ENCODE measurements at places on chromosomes 11 and 22.

DNA sequence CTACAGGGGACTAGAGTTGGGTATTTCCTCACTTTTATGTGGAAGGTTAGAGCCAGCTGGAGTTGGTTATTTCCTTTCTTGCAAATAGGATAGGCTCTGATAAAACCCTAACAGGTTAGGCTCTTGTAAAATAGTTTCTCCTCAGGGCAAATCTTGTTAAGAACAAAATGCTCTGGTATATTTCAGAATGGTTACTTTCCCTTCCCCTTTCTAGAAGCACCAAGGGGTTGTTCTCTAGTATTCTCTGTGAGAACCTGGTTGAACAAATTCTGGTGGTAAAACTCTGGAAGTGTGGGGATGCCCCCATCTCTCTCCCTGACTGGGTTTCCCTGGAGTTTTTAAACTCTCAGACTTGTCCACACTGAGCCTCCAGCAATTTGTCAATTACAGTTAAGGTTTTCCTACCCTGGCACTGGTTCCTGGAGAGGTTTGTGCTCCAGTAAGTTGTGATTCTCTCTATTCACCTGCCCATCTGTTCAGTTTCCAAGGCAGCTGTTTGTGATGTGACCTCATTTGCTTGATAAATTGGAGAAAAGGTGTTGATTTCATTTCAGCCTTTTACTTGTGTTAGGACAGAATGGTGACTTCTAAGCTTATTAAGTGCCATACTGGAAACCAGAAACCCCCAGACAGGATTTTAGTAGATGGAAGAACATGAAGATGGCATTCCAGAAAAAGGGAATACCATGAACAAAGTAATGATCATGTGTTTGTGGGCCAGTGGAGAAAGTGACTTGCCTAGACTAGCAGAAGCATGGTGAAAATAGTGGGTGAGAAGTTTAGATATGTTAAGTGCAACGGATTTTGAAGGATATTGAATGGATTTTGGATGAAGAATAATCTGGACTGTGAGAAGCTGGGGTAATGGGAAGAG is 64.6 kb downstream of the EXT2 start:
- no peak for DNase-seq

DNA sequence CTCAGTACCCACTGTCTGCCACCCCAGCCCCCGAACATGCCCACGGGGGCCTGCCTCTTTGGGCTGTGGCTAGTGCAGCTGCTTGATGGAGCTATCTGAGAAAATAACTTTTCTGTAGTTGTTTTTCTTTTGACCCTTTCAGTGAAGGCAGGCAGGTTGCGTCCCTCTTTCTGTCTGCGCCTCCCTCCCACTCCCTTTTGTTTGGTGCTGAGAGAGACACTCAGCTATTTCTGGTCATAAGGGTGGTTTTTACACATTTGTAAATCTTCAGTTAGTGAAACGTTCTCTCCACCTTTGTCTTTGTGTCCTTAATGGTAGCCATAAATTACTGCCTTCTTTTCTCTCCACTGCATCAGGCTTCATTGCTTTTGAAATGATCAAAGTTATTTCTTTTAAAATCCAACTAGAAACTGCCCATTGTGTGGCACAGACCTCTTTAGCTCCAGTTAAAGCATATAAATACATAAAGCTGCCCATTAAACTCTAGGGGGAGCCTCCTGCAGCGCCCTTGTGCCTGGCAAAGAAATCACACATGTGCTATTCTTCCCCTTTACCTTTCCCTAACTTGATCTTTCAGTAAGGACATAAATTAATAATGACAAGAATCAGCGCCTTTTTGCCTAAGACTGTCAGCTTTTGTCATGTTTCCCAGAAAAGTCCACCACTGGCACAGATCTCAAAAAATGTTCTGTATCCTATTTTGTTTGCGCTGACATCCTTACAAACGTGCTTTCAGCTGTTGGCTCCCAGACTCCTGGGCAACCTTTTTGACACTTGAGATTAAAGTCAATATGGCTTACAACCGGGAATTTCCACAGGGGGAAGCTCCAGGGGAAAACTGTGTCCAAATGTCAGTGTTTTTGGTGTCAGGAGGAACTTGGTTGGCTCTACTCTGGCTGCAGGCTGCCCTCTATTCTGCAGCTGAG is 1.7 kb upstream of the SCUBE2 start:
- no peak for DNase-seq

- no peak for DNase-seq
Measured at GRCh38 chr11:2815762-2816496, 69.6 kb downstream of the CDKN1C start.

DNA sequence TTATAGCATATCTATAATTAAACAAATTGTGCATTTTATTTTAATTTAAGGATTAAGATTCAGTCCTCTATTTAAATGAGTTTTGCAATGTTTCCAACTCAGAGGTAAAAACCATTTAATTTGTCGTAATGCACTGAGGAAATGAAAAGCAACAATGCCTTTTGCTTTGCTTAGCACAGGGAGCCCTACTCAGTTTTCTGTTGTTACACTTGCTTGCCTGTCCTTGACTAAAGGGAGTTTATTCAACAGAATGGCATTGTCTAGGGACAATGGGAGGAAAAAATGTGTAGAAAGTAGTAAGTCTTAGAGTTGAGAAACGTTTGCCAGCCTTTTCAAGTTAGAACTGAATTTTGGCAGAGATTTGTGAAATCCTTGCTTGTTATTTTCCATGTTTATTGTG is 734.2 kb upstream of the ANO3 start:
- no peak for DNase-seq
